ENCODE measurements at places on chromosomes 3 and 15. TPM values are rescaled to one million over a fixed set of nuclear protein-coding genes. Genes with fewer than 3 reads are reported as not detected.

The PTX3 gene
- total RNA-seq: 5.0 TPM

The POPDC2 gene
- total RNA-seq: 13.3 TPM

The C2CD4A gene
- total RNA-seq: not detected

The CFAP20DC gene
- total RNA-seq: not detected

The CADPS gene
- total RNA-seq: 7.2 TPM

The FSIP1 gene
- 0.21 TPM for total RNA-seq

The EIF4E3 gene
- total RNA-seq: 8.8 TPM

The TJP1 gene
- 146 TPM for total RNA-seq

The MOBP gene
- not detected for total RNA-seq

The CDCP1 gene
- 3.4 TPM for total RNA-seq

The SUMF1 gene
- total RNA-seq: 35.0 TPM

The GABRR3 gene
- not detected for total RNA-seq

DNA sequence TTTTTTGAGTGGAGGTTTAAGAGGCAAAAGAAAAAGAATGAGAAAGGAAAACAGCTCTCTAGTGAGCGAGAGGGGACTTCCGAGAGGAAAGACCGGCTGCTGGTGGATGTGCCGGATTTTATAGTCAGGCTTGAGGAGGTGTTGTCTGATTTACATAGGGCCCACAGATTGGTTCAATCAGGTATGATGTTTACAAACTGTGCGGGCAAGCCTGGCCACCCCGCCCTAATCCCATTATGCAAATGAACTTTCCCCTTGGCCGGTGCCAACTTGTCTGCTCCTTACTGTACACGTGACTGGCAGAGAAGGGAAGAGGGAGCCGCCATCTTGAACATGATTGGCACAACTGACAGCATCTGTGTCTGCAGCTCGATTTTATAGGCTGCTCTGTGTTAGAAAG, 44.7 kb downstream of the FAM43A start:
- DNase-seq: no peak

GRCh38 chr15:28994142-28994830, 108.5 kb downstream of the APBA2 start:
- no peak for DNase-seq

DNA sequence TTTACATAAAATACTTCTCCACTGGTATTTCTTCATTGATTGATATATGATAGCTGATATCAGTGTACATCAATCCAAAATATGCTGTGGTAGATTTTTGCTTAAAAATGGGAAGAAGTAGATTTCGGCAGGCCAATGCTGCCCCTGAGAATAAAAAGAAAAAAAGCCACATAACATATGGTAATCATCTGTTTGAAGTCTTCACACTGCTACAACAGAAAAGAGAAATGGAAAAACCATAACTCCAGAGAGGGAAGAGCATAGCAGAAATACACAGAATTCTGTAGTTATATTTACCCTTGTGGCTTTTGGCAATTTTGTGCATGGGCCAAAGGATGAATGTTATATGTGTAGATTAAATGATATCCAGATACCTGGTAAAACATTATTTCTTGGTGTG, 143.1 kb upstream of the KCNMB2 start:
- DNase-seq: no peak

DNA sequence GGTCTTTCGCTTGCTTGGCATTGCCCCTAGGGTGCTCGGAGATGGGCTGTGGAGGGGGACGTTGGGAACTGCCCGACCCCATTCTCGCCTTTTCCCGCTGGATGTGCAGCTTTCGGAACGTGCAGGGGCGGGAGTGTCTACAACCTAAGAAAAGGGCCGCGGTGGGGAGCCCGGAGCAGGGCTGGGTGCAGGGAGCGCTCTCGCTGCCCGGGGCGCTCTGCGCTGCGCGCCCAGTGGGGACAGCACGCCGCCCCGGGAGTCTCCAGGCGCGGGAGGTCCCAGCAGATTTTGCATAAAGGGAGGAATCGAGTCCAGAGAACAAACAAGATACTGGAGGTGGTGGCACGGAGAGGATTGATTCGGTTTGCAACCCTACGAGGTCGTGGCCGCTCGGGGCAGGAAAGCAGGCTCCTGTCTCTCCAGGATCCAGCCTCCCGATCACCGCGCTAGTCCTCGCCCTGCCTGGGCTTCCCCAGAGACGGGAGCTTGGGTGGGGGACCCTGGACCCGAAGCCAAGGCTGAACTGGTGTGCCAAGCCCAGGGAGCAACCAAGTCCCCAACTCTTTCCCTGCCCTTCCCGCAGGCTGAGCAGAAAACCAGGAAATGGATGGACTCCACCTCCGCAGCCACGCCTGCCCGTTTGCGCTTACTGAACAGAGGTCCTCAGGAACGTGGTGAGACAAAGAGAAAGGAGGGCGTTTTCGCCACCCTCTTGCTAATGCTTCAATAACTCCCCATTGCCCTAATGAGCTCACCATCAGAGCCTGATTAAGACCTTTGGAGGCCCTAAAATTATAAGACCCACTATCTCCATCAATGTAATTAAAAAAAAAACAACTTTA, 59.7 kb downstream of the NOX5 start:
- DNase-seq: no peak

- DNase-seq: no peak
Measured at GRCh38 chr15:75076277-75076676, 52.9 kb downstream of the PPCDC start.

- DNase-seq: no peak
Measured at GRCh38 chr15:59333401-59334075, 39.1 kb downstream of the MYO1E start.

DNA sequence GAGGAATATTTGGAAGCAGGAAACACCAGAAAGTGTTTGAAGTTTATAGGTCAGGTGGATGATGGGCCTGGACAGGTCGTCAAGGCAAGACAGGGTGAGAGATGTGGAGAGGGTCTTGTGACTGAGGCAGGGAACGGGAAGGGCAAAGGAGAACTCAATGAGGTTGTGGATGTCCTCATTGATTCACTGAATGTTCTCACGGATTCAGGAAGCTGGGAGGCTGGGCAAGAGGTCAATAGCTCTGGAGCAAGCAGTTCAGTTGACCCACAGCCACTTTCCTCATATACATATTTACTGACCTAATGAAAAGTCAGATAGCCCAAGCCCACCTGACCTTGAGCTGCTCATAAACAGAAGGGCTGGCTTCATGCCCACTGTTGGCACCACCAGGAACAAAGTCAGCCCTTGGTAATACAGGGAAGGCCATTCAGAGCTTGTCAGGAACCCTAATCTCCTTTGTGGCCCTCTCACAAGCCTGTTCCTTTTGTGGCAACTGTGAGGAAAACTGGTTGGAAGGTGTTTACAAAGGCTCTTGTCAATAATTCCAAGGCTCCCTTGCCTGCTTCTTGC, 31.6 kb downstream of the ARRDC4 start:
- DNase-seq: no peak

- DNase-seq: no peak
Measured at GRCh38 chr3:49794431-49794830, 5.2 kb downstream of the CDHR4 start.

DNA sequence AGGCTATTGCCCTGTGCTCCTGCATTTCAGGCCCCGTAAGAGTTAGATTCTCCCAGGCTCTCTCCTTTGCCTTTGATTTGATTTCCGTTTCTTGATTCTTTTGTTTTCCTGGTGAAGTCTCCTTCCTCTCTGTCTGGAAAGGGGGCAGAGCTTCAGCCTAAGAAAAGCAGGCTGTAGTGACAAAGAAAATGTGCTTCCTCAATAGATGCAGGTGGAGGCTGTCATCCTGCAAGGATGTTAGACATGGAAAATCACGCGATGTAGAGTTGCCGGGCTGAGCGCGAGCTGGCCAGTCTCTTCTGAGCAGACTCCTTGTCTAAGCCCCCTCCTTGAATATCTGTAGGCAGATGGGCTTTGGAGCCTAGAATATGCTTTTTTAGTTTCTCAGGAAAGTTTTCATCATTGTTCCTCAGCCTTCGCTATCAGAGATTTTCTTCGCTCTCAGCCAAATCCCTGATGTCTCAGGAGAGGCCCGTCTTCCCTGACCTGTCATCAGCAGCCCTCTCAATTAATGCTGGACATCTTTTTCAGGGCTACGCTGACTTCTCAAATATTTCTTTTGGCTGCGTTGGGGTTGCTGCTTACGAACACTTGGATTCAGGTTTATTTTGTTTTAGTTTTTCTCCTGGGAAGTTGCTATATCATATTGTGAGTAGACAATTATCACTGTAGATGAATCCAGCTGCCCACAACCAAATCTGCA, 163.6 kb downstream of the ITPR1 start:
- no peak for DNase-seq

DNA sequence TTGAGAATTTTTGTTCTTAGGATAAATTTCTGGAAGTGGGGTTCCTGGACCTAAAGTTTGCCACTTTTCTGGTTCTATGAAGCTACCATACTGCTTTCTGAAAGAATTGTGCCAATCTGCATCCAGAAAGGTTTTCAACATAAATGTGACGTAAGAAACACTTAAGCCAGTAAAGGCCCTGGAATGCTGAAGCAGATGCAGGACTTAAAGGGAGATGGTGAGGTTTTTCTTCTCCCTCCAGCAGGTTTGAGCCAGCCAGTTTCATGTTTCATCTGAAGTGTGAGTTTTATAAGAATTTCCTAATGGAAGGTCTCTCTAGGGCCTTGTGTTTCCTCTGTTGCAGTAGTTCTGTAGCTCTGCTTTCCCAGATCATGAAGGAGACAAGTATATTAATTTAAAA, 33.1 kb downstream of the ZNF592 start:
- DNase-seq: no peak

- no peak for DNase-seq
Measured at GRCh38 chr3:74372743-74373142, 241.7 kb downstream of the CNTN3 start.

DNA sequence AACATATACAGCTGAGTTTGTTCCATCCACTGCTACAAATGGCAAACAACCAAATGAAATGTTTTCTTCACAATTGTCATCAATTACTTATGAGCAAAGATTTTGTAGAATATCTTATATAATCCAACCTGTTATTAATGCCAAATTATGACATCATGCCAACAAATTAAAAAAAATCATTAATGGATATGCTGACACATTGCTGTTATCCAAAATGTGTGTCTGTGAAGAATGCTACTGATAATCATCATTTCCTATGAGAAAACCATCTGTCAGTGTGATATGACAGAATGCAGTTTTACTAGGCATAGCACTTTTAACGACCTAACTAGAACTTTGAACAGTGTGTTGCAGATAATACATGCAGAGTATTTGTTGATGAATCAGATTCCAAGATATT, 556.5 kb upstream of the KCNMB2 start:
- DNase-seq: no peak

DNA sequence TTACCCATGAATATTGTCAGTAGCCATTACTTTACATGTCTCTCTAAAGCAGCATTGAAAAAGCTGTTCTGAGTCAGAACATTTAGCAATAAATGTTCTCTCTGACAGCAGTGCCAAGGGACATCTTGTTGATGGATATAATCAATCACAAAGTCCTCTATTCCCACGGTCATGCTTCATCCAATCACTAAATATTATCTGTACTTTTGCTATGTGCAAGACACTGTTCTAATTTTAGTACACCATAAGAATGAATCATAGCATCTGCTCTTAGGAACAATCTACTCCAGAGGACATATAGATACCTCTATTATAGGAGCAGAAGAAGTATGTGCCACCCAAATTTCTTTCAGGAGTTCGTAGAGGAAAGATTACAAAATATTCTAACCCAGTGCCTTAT, 142.5 kb upstream of the MBNL1 start:
- no peak for DNase-seq

Data from thoracic aorta (tissue), 2 donors.